Breast epithelium (tissue), 4 donors: ENCODE measurements at places on chromosomes 13 and 19.

DNA sequence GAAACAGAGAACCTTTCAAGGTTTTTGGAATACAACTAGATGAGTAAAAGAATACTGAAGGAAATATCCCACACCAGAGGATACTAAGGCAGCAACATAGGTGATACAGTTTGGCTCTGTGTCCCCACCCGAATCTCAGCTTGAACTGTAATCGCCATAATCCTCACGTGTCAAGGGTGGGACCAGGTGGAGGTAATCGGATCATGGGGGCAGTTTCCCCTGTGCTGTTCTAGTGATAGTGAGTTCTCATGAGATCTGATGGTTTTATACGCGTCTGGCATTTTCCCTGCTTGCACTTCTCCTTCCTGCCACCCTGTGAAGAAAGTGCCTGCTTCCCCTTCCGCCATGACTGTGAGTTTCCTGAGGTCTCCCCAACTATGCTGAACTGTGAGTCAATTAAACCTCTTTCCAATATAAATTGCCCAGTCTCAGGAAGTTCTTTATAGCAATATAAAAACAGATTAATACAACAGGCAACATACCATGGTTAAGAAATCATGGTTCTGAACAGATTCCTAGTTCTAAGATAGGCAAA, 97.0 kb downstream of the ABCC4 start:
- DNase-seq: no peak

GRCh38 chr13:20127562-20128458, 33.0 kb downstream of the GJA3 start:
- DNase-seq: peak; percentile 25

GRCh38 chr13:93147298-93147645, 79.3 kb upstream of the GPC6 start:
- DNase-seq: no peak

GRCh38 chr13:37491661-37492060, 106.9 kb downstream of the POSTN start:
- DNase-seq: no peak

- no peak for DNase-seq
These were observed 8.1 kb downstream of the RPS9 start for GRCh38 chr19:54208784-54209057.

GRCh38 chr13:84136582-84136981, 254.3 kb upstream of the SLITRK1 start:
- no peak for DNase-seq

DNA sequence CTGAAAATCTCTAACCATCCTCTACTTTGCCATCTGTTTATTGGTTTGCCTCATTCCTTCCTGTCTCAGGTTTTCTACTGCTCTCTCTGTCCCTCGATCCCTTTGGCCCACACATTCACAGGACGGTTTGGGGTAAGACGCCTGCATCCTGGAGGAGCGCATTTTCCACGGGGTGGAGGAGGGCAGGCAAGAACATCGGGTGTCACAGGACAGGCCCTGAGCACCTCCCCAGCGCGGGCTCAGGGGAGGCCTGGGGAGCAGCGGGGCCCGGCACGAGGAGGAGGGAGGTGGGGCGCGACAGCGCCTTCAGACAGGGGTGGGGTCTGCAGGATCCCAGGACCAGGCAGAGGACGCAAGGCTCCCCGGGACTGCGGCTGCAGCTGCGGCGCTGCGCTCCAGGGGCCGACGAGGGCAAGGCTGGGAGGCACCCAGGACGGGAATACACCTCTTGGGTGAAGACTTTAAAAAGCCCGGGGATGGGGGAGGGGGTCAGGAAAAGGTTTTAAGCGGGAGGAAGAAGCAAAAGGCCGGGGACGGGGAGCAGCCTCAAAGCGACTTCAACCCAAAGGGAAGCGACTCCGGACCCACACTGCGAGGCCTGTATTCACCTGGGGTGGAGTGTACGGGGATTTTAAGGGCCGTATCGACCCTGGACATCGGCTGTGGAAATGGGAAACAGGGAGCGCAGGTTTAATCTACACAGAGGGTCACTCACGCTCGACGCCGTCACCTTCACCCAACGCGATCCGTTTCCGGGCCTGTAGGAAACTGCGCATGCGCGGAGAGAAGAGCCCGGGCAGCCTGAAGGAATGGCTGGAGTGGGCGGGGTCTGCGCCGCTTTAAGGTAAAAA, at the start of gene ZNF415:
ZNF415 (minus strand) TSS at position 770 of the 851 bp plus-strand sequence. CDS start 10,234 bp downstream, outside the sequence.
- peak; percentile 75 for DNase-seq

DNA sequence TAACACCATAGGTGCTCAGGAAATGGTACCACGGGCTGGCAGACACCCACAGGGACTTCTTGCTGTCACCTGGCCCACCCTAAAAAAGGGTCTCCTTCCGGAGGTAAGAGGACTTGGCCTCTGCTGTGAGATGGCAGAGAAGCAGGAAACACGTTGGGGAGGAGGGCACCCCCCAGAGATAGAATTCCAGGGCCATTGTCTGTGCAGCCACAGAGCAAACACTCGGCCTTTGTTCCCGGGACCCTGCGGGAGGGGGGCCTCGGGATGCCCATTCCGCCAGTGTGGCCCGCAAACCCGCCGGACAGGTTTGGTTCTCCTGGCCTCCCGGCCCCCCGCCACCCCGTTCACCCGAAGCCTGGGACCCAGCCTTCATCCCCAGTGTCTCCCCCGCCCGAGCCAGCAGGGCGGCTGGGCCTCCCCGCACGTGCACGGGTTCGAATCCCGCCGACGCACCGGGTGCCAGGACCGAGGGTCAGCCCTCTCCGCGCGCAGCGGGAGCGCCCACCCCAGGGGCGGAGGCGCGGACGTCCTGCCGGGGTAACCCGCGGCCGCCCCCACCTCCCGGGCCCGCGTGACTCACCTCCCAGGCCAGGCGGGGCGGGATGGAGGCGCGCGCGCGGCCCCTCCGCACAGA, 714 bp downstream of the PLPP2 start:
- peak; percentile 94 for DNase-seq

- no peak for DNase-seq
These were observed 18.7 kb downstream of the STK24 start for GRCh38 chr13:98557937-98558792.

GRCh38 chr13:74190999-74191398, 56.8 kb upstream of the KLF12 start:
- no peak for DNase-seq

DNA sequence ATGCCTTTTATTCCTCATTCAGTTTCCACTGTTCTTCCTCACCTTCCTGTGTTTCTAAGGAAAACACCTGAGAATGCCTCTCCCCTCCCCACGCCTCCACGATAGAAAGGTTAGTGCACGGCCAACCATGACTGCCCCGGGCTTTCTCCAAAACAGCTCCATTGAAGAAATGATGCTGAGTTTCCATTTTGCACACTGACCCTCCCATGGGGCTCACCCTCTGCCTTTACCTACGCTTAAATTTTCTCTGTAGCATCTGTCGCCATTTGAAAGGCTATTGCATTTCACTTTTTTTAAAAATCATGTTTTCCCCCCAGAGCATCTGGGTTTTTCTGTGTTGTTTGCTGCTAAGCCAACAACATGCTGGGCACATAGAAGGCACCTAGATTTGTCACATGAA, 48.2 kb downstream of the ABCC4 start:
- DNase-seq: no peak

DNA sequence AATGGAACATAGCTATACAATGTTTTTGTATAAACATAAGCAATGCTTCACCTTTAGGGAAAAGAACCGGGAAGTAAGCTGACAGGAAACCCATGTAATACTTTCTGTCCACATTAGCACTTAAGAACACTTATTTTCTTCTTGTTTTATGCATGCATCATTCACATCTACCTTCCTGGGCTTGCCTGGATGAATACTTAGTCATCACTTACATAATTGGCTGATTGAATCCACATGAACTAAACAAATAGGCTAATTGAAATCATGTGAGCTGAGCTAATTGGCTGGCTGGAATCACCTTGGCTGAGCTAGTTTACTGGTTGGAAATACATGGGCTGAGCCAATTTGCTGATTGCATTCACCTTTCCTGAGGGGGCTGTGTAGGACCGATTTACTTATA, 78.8 kb downstream of the ZNF726 start:
- no peak for DNase-seq

GRCh38 chr13:46675016-46675415, 121.9 kb downstream of the ESD start:
- DNase-seq: no peak

- DNase-seq: no peak
These were observed 1180.3 kb upstream of the PCDH20 start for GRCh38 chr13:62595976-62596375.

DNA sequence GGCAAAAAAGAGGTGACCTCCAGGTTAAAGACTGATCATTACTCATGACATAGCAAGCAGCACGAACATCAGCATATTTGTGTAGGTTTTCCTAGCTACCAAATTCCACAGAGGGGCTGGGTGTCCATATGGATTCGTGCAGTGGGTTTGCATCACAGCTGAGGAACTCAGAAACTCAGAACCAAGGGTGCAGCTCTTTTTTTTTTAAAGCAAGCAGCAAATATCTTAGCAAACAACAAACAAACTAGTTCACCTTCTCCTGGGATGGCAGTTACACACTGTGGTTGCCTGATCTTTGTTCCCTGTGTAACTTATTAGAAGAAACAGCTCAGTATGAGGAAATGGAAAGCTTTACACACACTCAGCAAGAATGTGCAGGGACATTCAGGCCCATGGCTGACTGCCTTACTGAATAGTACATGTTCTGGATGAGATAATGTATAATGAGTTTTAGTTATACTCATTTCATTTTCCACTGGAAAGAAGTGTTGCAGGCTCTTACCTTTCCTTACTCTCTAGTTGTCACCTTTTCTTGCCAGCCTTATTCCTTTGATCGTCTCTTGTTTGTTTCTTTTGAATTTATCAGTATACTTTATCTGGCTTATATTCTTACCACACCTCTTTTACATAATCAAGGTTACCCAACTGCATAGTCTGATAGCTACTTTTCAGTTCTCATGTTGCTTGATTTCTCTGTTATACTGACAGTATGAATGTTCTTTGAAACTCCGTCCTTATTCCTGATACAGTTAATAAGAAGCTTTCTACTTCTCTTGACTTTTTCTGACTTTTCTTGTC, 4.3 kb downstream of the NDFIP2 start:
- DNase-seq: no peak

DNA sequence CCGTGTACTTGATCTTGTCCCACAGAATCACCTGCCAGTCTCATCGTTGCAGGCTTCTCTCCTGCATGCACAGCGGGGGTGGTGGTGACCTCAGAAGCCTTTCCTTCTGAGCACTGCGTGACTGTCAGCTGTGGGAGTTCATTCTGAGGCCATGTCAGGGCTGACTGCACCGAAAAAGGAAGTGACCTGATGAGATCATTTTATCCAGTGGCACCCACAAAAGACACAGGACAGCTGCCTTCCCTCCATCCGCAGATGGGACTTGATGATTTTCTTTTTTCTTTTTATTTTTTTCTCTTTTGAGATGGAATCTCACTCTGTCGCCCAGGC, 89.7 kb downstream of the RAB20 start:
- peak; percentile 25 for DNase-seq

DNA sequence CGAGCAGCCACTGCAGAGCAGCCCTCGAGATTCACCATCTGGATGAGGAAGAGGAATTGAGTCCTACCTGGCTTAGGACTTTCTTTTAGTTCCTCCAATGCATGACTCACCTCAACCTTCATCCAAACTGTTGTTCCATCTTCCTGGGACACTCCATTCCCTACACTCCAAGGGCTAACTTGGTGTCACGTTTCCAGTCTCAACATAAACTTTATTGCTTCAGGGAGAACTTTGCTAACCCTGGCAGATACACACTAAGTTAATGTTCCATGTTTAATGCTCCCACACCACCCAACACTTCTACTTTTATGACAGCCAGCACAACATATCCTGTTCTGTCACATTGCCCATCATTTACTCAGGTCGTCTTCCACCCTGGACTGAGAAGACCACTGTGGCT, 164.4 kb downstream of the RBM26 start:
- DNase-seq: no peak

DNA sequence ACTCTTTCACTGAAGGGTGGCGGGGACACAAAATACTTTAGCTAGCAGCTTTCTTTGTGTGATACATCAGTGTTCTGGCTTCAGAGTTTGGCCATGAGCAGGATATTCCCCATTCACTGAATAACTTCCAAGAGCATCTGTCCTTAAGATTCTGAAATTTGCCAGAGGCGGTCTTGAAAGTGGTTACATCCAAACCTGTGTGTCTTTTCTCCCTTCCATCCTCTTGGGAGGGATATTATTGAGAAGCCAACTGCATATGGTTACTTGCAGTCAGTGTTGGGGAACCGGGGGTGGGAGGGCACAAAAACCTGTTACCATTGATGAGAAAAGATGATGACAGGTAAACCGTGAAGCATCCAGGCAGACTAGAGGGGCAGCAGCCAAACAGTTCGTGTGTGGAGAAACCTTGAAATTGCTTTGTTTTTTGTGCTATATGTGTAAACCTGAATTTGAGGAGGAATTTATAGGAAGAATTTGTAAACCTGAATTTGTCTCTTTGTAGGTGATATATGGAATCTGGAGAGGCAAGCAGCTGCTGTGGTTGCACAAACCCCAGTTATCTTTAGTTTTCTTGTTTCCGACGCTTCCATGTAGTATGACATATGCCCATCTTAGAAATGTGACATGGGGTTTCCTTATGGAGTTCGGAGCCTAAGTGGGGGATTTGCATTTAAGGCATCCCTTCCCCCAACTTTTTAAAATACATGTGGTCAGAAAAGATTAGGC, 104.8 kb downstream of the WDFY2 start:
- DNase-seq: no peak

DNA sequence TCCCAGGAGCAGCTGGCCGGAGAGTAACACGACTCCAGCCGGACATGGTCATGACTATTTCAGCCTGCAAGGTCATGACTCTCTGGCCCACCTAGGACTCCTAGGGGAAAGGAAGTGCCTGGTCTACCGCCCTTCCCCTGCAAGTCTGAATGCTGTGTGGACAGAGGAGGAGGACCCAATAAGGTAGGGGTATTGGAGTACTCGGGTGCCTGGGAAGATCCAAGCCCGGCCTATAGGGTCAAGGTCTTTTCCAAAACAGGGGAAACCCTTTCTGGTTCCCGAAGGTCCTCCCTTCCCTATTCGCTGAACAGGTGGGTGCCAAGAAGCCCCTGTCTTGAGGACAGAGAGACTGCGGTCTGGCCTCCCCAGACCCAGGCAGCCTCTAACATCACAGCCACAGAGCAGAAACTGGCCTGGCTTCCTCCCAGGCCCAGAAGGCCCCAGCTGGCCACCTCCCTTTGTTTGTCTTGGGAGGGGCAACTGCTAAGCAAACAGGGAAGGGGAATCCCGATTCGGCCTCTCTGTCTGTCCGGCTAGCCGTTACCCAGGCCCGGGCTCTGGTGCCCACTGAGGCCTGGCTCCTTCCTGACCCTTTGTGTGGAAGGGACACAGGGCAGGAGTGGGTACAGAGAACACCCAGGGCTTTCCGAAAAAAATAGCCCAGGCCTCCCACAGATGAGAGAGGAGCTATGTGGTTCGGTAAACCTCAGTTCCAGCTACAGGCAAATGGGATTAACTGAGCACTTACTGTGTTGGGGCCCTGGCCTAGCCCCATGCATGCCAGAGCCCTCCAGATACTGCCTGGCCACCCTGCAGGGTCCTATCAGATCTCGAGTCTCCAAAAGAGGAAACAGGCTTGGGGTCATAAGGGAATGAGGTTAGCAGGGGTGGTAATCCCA, 5.2 kb upstream of the GRAMD1A start:
- peak; percentile 82 for DNase-seq
